ENCODE measurements at places on chromosomes 3 and 15.
A peak's percentile ranks its signal among the peaks of the same experiment; 100 is the strongest.

- no peak for DNase-seq
Measured at GRCh38 chr15:51281368-51281967, 56.9 kb downstream of the CYP19A1 start.

DNA sequence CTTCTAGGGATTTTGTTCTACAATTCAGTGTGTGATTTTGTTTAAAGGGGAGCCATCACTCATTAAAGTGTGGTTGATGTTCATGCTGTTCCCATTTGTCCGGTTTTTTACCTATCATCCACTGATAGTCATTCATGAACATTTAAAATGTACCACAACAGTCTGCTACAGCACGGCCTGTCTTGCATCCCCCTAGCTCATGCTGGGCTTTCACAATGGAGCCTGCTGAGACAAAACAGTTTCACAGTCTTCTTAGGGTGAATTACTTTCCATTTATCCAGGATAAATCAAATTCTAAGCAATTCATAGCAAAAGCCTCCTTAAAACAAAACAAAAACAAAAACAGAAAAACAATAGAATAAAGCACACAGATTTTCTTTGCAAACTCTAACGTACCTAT, 627.2 kb downstream of the CADM2 start:
- DNase-seq = no peak

DNA sequence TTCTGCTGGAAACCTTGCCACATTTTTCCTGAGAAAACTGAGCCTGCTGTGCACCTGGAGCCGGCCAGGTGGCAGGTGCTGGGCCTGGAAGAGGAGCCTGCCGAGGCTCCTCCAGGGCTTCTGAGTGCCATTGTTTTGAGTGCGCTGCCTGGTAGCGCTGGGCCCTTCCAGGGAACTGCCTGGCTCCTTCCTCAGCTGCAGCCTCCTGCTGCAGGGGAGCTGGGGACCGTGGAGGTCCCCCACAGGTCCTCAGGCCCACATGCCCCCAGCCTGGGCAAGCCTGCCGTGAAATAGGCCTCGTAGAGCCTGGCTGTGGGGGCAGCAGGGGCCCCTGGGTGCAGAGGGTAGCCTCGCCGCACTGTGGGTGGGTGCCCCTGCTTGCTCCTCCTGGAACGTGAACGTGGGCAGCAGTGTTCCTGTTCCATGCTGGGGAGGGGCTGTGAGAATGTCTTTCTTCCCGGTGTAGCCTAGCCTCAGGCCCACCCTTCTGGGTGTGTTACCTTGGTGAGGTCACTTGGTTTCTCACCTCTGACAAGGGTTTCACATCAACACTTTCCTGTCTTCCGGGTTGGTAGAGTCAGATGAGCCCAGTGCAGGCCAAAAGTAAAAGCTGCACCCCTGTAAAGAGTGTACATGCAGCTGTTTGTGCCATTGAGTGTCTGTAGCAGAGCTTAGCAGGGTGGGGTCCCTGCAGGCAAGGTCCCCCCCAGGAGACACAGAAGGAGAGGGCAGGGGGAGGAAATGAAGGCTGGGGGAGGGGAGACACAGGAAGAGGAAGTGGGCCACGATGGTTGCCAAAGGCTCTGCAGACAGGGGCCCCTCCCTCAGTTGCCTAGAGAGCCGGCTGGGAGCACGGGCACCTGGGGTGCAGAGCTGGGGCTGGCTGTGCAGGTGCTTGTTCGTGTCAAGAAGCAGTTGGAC, 34.5 kb downstream of the KLF13 start:
- DNase-seq = peak; percentile 83

- DNase-seq = no peak
Measured at GRCh38 chr3:115470254-115470653, 153.1 kb upstream of the GAP43 start.

DNA sequence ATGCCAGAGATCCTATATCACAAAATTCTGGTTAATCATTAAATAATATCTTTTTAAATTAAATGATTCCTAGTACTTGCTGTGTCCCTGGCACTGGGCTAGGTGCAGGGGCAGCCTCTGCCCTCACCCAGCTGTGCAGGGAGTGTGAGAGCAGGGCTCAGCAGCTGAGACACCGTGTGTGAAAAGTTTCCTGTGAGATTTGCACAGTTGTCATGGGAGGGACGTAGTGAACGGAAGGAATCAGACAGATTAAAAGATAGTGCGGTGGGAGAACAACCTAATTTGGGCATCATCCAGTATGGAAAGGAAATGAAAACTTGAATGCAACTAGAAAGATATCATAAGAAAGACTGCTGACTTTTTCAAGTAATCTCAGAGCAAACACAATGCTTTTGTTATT, 204.1 kb downstream of the SSR3 start:
- no peak for DNase-seq

- DNase-seq = peak; percentile 26
Measured at GRCh38 chr15:64092864-64093626, 593 bp downstream of the CIAO2A start.

DNA sequence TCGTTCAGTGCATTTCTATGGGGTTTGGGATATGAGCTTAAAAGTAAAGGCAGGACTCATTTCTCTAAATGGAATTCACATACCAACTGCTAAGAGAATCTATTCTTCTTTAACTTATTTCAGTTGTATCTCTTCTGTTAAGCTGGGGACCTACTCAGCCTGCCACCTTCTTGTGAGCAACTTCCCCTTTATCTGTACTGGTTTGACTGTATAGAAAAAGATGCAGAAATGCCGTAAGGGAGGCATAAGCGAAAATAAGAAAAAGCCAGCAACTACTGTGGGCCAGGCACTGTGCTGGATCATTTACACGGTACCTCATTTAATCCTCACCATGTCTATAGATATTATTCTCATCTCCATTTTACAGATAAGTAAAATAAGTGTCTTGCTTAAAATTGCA, 38.4 kb downstream of the RBMS3 start:
- no peak for DNase-seq

GRCh38 chr3:71543371-71544016, 40.0 kb downstream of the FOXP1 start:
- no peak for DNase-seq

All from effector memory CD8-positive, alpha-beta T cell (primary cell).